ENCODE measurements at places on chromosomes 16 and 17.

GRCh38 chr16:11296706-11297491 is 15.8 kb upstream of the PRM1 start:
- DNase-seq, result no peak

DNA sequence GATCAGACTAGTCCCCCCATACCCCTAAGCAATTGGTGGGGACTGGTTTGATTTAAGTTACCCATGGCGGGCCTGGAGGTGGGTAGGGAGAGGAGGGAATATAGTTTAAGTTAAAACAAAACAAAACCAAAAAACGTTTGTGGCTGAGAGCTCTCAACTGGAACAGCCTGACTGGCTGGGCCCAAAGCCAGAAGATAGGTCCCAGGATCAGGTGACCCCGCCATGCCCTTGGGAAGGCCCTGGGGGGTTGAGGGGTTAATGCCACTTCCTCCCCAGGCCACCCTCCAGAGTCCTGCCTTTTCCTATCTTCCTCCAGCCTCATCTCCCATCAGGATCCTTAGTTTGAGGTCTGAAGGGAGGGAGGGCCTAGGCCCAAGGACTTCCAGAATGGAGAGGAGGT is 82.3 kb upstream of the LHX1 start:
- no peak for DNase-seq

GRCh38 chr17:77304051-77304745 is 163.4 kb downstream of the SEC14L1 start:
- DNase-seq, result no peak

DNA sequence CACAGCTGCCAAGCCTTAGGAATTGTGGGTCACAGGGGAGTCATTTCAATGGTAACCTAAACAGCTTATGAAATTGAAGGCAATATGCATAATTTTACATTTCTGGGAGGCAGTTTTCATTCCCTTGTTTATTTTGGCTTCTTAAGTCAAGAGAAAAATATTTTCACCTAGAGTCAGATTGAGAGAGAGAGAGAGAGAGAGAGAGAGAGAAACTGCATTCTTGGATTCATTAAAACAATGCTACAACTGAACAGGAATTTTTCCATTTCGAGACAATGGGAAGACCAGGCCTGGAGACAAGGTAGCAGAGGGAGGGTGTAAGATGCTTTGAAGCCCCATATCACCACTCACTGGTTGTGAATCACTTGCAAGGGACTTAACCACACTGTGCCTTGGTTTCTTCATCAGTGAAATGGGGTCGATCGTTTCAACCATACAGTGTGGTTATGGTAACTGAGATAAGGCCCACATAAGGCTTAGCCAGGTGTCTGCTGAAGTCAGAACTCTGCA is 224.7 kb upstream of the IRX3 start:
- DNase-seq, result peak; percentile 61

GRCh38 chr16:86215233-86215978 is 294.9 kb upstream of the FOXF1 start:
- no peak for DNase-seq

DNA sequence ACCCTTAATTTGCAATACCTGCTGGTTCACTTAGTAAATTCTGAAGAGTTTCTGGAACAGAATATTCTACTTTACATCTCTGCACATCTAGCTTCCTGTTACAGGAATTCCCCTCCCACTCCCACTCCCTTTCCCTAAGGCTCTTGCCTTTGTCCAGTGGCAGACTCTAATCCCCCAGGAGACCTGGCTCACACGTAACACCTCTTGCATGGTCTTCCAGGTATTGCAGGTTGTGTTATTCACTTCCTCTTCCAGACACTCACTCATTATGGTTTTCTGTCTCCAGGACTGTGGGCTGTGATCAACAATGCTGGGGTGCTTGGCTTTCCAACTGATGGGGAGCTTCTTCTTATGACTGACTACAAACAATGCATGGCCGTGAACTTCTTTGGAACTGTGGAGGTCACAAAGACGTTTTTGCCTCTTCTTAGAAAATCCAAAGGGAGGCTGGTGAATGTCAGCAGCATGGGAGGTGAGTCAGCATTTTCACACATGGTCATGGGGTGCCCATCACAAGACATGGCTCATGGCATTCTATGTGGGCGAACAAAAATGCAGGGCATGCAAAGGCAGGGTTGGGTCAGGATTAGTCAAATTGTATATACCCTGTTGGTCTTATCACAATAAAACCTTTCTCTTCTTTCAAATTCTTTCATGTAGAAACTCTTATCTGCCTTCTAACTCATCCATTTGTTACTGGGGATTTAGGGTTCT is 35.8 kb downstream of the HSD17B2 start:
- no peak for DNase-seq

- DNase-seq, result no peak
These were observed 14.1 kb downstream of the BAHCC1 start for GRCh38 chr17:81409190-81409935.

DNA sequence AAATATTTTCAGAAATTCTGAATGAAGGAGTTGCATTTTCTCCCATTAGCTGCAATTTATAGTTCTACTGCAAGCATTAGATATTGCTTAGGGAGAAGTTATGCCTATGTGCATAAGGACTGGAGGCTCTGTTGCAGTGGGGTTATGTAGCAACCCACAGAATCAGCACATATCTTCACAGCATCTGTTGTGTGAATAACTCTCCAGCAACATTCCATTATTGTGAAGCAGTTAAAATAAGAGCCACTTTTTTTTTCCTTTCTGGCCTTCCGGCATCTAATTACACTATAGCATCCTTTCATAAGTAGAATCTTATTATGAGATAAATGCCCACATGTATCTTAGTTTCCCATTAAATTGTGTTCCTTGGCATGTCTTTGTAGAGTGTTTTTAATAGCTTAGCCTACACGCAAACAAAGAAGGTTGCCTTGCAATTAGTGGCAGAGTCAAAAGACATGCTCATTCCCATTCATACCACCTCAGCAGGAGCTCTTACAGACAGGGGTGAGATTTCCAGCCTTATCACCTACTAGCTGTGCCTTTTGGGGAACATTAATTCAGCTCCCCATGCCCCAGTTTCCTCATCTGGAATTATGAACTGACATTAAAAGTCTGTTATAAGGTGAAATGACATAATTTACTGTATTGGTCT is 596.0 kb upstream of the GOT2 start:
- no peak for DNase-seq

GRCh38 chr17:2172999-2173398 is 118.1 kb downstream of the HIC1 start:
- DNase-seq, result no peak

GRCh38 chr16:24446189-24446588 is 93.2 kb upstream of the RBBP6 start:
- DNase-seq, result no peak

- DNase-seq, result no peak
These were observed 7.4 kb upstream of the CACNA1H start for GRCh38 chr16:1145383-1146100.

GRCh38 chr17:28474111-28474531 is 677 bp downstream of the SLC13A2 start:
- no peak for DNase-seq

All from thymus (tissue), 14 donors.